Activated T-cell treated with anti-CD3 and anti-CD28 coated beads for 1 hour (primary cell): ENCODE measurements at places on chromosomes 13 and 19.

DNA sequence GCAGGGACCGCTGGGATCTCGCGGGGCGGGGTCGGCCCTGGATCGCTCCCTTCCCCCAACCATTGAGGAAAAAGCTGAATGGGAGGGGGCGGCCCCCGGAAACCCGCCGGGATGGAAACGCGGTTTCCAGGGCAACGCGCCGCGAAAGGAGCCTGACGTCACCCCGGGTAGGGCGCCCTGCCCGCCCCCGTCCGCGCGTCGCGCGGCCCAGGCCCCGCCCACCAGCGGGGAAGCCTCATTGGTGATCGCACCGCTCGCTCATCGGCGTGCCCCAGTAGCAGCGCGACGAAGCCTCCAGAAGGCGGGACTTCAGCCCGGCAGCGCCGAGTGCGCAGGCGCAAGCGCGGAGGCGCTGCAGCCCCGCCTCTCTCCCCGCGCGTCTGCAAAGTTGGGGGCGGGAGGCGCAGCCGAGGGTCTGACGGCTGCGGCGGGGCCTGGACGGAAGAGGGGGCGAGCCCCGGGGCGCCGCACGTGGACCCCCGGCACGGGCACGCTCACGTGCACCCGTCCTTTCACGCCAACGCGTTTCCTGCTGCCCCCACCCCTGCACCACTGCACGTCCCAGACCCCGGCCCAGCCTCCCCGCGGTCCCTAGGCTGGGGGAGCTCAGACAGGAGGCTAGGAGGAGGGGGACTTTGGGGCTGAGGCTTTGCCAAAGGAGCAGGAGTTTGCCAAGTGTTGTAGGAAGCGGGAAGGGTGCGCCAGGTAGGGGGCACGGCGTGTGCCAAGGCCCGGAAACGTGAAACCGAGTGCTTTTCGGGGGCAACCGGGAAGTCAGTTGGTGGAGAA, 8.2 kb upstream of the CIRBP start:
- DNase-seq = peak; percentile 96

- DNase-seq = no peak
These were observed 17.9 kb downstream of the FBN3 start for GRCh38 chr19:8131517-8131916.

DNA sequence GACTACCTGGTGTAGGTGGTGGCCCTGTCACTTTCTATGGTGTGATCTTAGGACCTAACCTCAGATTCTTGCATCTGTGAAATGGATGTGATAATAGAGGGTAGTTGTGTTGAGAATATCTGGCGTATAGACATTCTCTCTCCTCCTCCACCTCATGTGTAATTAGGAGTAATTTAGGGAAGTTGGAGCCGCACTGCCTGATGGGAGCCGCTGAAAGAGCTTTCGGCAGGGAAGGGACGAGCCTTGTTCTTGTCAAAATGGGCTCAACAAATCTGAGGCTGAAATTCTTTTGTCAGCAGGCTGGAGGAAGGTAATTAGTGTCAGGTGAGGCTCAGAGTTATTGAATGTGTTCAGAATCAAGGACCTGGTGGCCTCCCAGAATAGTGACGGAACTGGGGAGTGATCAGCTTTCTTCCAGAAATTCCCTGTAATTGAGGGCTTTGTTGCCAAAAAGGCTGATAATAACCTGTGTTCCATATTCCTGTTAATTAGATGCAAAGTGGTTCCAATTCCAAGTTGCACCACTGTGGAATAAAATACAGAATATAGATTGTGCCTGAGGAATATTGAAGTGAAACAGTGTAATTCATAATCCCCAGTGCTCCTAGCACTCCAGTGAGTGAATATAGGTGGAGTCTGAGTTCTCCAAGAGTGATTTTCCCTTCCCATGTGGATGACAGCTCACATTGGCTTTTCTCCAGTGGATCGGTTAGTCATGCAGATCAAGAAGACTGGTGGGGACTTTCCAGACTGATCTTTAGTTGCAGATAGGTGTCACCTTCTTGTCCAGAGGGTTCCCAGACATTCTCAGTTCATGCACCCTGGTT, 47.5 kb downstream of the SPATA13 start:
- no peak for DNase-seq

GRCh38 chr19:17671906-17672305, 16.2 kb downstream of the UNC13A start:
- DNase-seq = no peak
